Activated CD4-positive, alpha-beta T cell treated with anti-CD3 and anti-CD28 coated beads, Interleukin-2, amount 10 ng/mL, durations not matched to agents 24 days and 14 days (primary cell): ENCODE measurements at places on chromosomes 6 and 20. TPM values are rescaled to one million over a fixed set of nuclear protein-coding genes. Genes with fewer than 3 reads are reported as not detected.

Gene SIRPB1
- 0.82 and 2.8 TPM in 2 replicates for total RNA-seq

DNA sequence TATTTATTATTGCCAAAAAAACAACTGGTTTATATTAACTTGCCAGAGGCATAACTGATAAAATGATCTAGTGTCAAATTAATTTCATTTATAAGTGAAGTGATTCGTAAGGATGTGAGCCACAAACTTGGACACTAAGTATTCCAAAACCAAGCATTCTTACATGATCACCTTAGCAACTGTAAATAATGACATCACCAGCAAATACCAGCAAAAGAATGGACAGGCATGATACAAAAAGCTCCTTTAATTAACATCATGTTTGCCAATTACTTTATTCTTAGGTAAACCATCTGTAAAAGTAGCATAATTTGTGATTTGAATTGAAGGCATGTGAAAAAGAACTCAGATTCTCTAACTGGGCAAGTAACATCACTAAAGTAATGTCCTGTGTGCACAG lies 17.2 kb upstream of the FNDC1 start:
- peaks cover 23% of the 10 kb centered on the region for H3K27me3 ChIP-seq
- H3K4me3 ChIP-seq: no peak overlapping the region
- H3K36me3 ChIP-seq: peaks cover 4% of the 10 kb centered on the region
- H3K4me1 ChIP-seq: peaks cover 2% of the 10 kb centered on the region

- no peaks in the 10 kb centered on the region for H3K27me3 ChIP-seq
- DNase-seq: no peak
- H3K36me3 ChIP-seq: peaks cover 41% of the 10 kb centered on the region
- peaks cover 23% of the 10 kb centered on the region for H3K4me1 ChIP-seq
Observed at GRCh38 chr20:38055294-38055693, 21.7 kb downstream of the RPRD1B start.

GRCh38 chr6:144955859-144956258 lies 670.7 kb downstream of the UTRN start:
- H3K27me3 ChIP-seq: peaks cover 9% of the 10 kb centered on the region
- H3K4me3 ChIP-seq: no peak overlapping the region
- H3K4me1 ChIP-seq: no peaks in the 10 kb centered on the region
- H3K27ac ChIP-seq: no peak overlapping the region

DNA sequence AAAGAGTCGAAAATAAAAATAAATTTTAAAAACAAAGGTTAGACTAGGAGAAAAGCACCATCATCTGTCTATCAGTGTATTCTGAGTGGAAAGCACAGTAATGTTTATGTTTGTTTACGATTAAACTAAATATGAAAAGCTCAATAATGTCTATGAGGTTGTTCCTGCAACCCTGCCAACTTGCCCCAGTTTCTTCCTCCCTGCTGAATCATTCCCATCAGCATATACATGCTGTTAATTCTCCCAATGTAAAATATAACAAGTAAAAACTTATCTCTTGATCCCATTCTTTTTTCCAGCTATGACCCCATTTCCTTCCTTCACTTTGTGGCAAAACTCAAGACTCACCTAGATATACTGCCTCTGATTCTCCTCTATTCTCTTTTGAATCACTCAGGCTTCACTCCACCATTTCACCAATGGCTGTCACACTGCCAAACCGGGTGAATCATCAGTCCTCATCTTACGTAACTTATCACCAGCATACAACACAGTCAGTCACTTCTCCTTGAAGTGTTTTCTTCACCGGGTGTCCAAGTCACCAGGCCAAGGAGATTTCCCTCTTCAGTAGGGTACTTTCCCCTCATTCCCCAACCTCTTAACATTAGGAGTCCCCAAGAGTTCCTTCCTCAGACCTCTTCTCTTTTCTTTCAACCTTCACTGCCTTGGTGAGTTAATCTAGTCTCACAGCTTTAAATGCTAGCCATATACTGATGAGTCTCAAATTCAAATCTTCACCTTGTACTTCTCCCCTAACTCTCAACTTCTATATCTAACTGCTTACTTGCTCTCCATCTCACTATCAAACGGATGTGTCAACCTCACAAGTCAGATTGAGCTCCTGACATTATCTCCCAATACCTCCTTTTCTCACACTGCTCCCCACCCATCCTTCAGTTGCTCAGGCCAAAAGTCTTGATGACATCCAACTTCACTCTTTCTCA lies 6.2 kb downstream of the TMEM242 start:
- no peak overlapping the region for H3K4me3 ChIP-seq
- peaks cover 17% of the 10 kb centered on the region for H3K4me1 ChIP-seq
- H3K27ac ChIP-seq: peak overlapping the region; percentile 6
- no peak for DNase-seq
- H3K27me3 ChIP-seq: no peaks in the 10 kb centered on the region
- H3K36me3 ChIP-seq: peaks cover 46% of the 10 kb centered on the region

- no peak overlapping the region for H3K4me3 ChIP-seq
- no peaks in the 10 kb centered on the region for H3K27me3 ChIP-seq
- no peaks in the 10 kb centered on the region for H3K4me1 ChIP-seq
- no peak overlapping the region for H3K27ac ChIP-seq
- H3K36me3 ChIP-seq: no peaks in the 10 kb centered on the region
- DNase-seq: no peak
Observed at GRCh38 chr6:120484146-120484545, 850.1 kb downstream of the TBC1D32 start.

DNA sequence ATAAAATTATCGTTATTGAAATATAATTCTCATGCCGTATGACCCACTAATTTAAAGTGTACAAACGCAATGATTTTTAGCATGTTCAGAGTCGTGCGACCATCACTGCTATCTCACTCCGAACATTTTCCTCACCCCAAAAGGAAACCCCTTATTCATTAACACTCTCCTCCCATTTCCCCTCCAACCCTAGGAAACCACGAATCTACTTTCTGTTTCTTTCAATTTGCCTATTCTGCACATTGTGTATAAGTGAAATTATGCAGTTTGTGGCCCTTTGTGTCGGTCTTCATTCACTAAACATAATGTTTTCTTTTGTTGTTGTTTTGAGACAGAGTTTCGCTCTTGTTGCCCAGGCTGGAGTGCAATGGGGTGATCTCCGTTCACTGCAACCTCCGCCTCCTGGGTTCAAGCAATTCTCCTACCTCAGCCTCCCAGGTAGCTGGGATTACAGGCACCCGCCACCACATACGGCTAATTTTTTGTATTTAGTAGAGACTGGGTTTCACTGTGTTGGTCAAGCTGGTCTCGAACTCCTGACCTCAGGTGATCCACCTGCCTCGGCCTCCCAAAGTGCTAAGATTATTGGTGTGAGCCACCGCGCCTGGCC lies 99.7 kb upstream of the ZNF217 start:
- peak overlapping the region; percentile 56 for H3K4me3 ChIP-seq
- no peaks in the 10 kb centered on the region for H3K27me3 ChIP-seq
- peak; percentile 79 for DNase-seq
- peaks cover 33% of the 10 kb centered on the region for H3K4me1 ChIP-seq
- H3K27ac ChIP-seq: peak overlapping the region; percentile 72
- no peaks in the 10 kb centered on the region for H3K36me3 ChIP-seq
